ENCODE measurements at places on chromosomes 1 and 21.

DNA sequence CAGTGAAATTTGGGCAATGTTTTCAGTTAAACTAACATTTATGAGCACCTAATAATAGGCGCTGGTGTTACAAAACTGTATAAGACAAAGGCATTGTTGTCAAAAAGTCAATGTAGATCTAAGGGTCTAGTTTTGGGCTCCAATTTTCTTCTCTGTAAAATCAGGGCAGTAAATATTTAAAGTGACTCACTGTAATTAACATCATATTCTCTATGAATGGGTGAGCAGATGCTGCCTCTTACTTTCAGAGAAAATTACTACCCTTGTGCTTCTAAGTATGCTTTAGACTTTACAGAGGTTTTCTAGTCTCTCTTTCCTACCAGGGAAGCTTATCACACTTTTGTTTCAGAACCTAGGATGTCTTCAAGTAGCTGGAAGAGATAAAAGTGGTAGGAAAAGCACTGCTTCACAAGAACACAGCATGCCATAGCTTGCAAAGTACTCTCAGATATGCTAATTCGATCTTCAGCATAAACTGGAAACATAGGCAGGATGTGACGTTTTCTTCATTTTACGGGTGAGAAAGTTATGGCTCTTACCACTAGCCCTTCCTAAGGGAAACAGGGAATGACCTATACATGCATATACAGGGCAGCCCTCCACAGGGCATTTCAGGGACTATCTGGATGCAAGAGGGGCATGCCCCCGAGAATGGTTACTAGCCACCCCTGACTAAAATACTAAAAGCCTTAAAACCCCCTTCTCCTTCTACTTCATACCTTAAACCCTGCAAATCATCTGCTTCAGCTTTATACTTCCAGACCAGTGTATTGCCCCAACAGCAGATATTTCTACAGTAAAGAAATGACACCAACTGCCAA lies 2.6 kb downstream of the C1orf116 start:
- no peak for DNase-seq

- no peak for DNase-seq
These were observed 3.6 kb downstream of the CTNNBIP1 start for GRCh38 chr1:9906466-9906865.

GRCh38 chr1:23904748-23905357 lies 8.3 kb downstream of the CNR2 start:
- DNase-seq: no peak

- no peak for DNase-seq
These were observed 83.4 kb downstream of the ASH1L start for GRCh38 chr1:155479205-155479604.

GRCh38 chr21:37971390-37971950 lies 55.2 kb upstream of the KCNJ6 start:
- no peak for DNase-seq

DNA sequence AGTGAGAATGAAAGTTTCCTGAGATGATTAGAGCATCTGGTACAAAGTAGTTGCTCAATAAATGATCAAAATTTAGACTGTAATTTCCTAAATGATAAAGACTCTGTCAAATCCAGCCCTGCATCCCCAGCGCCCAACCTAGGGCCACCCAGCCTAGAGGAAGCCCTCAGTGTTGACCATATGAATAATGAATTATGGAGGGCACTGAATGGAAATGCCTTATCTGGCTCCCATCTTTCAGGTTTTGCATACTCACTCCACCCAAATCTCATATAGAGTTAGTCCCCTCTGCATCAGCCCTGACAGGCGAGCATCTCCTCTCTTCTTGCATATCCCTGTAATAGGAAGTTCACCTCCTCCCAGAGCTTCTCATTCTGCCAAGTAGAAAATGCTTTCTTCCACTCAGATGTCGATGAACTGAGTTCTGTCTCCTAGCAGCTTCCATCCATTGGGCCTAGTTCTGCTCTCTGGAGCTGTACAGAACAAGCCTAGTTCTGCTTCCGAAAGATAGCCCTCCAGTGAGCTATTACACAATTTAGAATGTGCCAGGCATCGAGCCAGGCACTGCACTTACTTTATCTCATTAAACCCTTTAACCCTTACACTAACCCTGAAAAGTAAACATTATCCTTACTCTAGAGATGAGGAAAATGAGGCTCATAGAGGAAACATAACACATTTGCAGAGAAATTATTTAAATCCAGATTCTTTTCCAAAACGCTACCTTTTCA lies 20.9 kb downstream of the COA7 start:
- DNase-seq: no peak

GRCh38 chr1:22197644-22198043 lies 54.7 kb upstream of the WNT4 start:
- no peak for DNase-seq

DNA sequence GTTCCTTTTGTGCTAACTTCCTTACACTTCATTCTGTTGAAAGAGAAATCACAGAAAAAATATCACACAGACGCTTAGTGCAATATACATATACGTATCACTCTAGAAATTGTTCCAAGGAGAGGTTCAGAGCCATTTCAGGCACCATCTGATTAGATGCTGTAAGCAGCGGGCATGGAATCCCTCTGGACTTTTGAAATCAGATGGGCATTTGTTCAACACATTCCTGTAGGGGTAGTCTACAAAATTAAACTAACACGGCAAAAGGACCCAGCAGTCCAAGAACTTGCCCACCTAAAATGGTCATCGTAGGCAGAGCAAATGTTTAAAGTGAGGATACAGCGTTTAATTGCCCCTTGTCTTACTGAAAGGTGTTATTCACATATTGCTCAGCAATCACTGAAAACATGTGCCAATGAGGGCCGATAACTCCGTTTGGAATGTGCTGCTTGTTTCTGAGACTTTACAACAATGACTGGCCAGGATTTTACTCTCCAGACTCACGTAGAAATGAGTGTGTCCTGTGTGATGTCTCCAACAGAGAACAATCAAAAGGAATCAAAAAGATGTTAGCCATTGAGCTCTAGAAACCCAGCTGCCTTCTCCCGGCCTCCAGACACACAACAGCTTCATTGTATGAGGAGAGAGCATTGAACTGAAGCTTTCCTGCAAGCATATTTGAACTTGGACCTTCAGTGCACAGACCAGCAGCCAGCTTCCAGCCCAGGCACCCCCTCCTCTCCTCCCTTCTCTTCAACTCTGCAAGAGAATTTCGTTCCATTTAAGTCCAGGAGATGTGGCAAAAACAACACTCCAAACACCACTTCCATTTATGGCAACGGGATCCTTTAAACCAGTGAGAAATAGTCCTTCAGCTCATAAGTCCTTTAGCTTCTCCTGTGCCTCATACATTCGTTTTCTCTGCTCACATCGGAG lies 32.1 kb upstream of the ADORA3 start:
- no peak for DNase-seq

- no peak for DNase-seq
These were observed 43.5 kb downstream of the GBP6 start for GRCh38 chr1:89407360-89407759.

GRCh38 chr21:43733060-43733459 lies 14.1 kb downstream of the PDXK start:
- DNase-seq: no peak

GRCh38 chr1:218772575-218772974 lies 401.1 kb upstream of the LYPLAL1 start:
- DNase-seq: no peak

DNA sequence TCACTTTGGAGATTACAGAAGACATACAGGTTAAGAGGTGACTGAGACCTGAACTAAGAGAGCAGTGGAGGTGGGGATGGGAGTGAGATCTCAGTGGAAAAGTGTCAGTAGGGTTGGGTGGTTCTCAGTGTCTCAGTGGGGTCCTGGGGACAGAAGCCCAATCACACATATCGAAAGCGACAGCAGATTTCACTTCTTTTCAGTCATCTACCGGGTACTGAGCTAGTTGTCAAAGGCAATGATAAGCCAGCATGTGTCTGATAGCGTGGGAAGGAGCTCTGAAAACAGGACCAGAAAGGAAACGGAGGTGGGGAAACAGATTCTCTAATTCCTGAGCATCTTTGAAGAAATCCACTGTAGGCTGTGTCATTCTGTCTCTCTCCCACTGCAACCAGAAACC lies 59.5 kb downstream of the RHOU start:
- no peak for DNase-seq

DNA sequence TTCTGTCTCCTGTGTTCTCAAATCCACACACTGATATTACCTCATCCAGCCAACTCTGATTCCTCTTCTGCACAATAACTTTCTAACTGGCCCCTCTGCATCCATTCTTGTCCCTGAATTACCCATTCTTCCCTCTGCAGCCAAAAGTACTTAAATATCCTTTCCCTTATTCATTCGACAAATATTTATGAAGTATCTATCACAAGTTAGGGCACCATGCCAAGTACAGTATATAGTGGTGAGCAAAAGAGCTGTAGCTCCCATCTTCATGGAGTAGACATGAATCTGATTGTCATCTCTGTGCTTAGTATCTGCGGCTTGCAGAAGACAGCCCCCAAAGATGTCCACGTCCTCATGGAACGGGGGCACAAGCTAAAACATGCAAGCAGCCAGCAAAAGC lies 316.8 kb downstream of the SETD4 start:
- no peak for DNase-seq

DNA sequence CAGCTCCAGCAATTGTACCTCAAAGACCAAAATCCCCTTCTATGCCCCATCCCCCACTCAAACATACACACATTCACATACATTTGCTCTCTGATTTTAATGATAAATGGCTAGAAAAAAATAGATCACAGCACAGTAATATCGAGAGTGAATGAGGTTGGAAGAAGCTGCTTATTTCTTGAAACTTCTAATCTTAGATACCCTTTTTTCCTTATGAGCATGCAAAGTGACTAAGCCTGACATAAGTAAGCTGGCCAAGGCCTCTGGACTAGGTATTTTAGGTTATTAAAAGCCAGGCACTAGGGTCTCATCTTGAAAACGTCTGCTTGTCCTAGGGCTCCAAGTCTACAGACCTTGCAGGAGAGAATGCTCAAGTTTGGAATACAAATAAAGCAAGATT lies 133.6 kb downstream of the TGFBR3 start:
- no peak for DNase-seq

- DNase-seq: no peak
These were observed 41.2 kb upstream of the USH2A start for GRCh38 chr1:216464489-216464888.

DNA sequence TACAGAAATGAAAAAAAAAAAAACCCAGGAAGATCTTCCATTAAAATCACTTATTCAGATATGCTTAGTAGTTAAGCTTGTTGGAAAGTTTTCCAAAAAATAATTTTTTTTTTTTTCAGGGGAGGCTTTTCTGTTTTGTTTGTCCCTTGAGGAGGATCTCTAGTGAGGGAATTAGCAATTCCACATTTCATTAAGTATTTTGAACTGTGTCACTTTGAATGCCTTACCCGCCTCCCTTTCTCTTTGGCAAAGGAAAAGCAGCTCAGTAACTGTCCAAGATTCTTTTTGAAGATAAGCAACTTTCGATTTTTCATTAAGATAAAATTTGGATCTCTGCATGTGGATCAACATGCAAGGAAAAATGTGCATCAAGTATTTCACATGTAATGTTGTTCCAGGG lies 1.8 kb downstream of the NTNG1 start:
- DNase-seq: no peak

- DNase-seq: no peak
These were observed 234.1 kb downstream of the NCAM2 start for GRCh38 chr21:21232320-21232719.

GRCh38 chr1:46219551-46220520 lies 16.7 kb downstream of the LURAP1 start:
- DNase-seq: no peak

- DNase-seq: no peak
These were observed 4.5 kb downstream of the FHL3 start for GRCh38 chr1:38000529-38001455.

DNA sequence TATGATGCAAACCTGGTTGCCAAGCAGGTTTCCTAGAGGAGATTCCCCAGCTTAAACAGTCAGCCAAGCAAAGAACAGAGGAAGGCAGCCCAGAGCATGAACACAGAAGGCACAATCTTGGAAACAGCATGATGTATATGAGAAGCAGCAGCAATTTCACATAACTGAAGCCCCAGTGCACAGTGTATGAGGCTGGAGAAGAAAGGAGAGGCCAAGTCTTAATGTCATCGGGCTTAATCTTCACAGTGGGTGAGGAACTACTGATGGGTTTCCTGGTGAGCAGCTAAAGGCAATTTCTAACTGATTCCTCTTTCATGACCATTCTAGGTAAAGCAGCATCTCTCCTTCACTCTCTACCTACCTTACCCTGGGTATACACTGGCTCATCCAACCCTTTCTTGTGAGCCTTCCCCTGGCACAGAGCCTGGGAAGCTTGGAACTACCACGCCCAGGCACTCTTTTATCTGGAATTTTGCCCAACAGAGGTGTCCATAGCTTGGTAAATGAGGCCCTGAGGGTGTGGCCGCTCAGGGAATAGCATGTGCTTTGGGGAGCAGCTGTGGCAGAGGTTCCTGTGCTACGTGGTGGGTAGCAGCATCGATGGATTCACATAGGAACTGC lies 22.0 kb downstream of the FYB2 start:
- no peak for DNase-seq

DNA sequence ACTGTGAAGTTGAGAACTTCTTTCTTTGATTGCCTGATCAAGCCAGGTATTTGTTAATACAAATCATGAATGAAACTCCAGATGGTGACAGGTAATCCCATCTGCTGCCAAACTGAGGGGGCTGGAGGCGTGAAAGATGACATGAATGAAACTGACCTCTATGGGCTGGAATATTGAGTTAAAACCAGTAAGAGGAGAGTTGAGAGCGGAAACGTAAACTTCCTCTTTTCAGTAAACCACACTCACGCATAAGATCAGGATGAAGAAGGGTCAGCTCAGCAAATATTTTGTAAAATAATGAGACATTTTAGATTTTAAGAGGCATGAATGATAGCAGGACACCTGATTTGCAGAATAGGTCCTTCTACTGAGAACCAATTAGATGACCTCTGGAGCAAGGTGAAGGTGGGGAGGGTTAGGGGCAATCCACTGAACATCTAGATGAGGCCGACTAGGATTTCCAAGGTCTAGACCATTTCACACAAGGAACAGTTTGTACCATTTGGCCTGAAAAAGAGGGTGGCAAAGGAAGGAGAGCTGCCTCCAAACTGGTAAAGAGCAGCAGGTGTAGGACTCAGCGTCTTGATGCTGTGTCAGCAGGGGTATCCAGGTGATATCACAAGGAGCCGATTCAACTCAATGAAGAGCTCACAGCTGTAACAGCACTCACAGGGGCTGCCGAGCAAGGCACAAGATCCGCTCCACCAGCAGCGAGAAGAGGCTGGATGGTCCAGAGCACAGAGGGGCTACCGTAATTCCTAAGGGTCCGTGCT lies 132.6 kb downstream of the NTPCR start:
- no peak for DNase-seq

All from occipital lobe (tissue), 3 donors.